ENCODE measurements at places on chromosomes 5 and 9.

DNA sequence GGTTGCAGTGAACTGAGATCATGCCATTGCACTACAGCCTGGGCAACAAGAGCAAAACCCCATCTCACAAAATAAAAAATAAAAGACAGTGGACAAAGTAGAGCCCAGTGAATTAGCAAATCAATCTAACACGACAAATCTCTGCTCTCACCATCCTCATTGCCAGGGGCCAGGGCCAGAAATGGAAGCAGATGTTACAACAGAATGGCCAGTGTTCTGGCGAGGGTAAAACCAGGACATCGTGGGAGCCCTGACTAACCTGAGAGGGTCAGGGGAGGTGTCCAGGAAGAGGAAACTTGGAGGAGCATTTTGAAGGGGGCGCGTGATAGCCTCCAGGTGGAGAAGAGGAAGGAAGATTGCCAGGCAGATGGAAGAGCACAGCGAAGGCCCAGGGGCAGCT is 58.4 kb downstream of the NEURL1B start:
- DNase-seq, result no peak

- DNase-seq, result no peak
These were observed 51.2 kb downstream of the SIL1 start for GRCh38 chr5:139146809-139147482.

DNA sequence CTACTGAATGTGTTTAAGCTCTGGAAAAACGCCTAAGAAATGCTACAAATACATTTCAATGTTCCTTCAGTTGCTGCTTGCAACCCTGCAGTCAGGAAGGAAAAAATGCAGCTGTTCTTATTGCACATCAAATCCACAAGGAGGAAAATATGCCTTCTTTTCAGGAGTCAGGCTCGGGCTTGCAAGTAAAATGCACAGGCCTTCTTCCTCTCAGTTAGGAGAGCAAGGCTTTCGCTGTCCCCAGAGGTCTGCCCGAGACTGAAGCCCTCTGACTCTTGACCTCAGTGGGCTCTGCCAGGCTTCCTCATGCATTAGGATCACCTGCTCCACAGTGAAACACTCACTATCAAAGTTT is 899 bp upstream of the SHC3 start:
- no peak for DNase-seq

GRCh38 chr5:39428640-39429039 is 3.9 kb upstream of the DAB2 start:
- DNase-seq, result no peak

GRCh38 chr5:14168793-14169262 is 25.7 kb downstream of the TRIO start:
- DNase-seq, result no peak

- DNase-seq, result no peak
These were observed 119.6 kb downstream of the SEMA6A start for GRCh38 chr5:116455061-116455460.

DNA sequence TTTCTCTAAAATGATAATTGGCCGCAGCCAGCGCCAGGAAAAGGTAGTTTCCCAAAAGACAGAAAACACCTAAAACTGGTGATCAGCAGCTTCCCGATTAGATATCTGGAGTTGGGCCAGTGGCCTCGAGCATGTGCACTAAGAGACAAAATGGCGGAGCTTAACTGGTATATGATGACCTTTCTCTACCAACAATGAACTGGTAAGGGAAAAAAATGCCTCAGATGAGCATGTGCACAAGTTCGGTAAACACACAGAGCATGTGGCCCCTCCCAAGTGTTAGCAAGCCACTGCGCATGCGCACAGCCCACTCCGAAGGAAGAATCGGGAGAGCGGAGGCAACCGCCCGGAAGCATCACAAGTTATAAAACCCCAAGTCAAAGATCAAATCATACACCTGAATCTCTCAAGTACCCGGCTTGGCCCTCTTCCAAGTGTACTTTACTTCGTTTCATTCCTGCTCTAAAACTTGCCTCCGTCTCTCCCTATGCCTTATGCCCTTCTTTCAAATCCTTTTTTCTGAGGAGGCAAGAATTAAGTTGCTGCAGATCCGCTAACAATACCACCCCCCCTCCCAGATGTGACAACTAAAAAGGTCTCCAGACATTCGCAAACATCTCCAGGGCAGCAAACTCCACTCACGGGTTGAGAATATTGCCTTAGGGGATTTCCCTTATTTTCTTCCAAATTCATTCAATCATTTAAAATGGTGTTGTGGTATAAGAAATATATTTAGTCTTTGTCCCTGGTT is 15.0 kb upstream of the PTBP3 start:
- DNase-seq, result peak; percentile 64

DNA sequence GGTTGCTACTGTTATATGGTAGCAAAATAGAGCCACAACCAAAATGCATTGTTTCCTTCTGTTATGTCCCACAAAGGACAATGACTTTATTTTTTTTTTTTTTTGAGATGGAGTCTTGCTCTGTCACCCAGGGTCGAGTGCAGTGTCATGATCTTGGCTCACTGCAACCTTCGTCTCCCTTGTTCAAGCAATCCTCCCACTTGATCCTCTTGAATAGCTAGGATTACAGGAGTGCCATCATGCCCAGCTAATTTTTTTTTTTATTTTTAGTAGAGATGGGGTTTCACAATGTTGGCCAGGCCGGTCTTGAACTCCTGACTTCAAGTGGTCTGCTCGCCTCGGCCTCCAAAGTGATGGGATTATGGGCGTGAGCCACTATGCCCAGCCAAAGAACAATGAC is 527.7 kb upstream of the SGCD start:
- no peak for DNase-seq

GRCh38 chr9:95807326-95807947 is 68.1 kb upstream of the ERCC6L2 start:
- no peak for DNase-seq

- DNase-seq, result no peak
These were observed 12.6 kb downstream of the CAVIN4 start for GRCh38 chr9:100590481-100590880.

Measured in C1 segment of cervical spinal cord (tissue), 14 donors.